SK-MEL-5 (cell line): ENCODE measurements at places on chromosomes 6 and 20. TPM values are rescaled to one million over a fixed set of nuclear protein-coding genes. Genes with fewer than 3 reads are reported as not detected.

DNA sequence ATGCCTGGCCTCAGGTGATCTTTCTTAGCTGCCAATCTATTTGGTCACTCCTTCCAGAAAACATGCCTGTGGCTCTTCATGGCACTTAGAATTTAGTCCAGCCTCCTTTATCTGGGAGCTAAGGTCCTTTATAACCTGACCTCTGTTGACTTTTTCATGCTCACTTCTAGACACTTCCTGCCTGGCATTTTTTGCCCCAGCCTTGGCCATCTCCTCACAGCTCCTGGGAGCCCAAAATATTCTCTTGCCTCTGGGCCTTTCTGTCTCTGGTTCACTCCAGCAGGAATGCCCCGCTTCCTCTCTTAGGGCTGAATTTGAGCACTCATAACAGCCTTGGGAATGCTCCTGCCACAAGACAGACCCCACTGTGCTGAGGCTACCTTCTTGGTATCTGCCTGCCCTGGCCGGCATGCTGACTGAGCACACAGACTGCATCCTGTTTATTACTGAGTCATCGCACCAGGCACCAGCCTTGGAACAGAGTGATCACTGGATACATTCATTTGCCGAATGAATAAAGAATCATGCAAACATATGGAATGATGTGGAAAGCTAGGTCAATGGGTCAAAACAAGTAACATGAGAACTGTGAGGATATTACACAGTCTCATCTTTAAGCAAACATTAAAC is 5.8 kb upstream of the EEF1E1 start:
- DNase-seq = peak; percentile 89

DNA sequence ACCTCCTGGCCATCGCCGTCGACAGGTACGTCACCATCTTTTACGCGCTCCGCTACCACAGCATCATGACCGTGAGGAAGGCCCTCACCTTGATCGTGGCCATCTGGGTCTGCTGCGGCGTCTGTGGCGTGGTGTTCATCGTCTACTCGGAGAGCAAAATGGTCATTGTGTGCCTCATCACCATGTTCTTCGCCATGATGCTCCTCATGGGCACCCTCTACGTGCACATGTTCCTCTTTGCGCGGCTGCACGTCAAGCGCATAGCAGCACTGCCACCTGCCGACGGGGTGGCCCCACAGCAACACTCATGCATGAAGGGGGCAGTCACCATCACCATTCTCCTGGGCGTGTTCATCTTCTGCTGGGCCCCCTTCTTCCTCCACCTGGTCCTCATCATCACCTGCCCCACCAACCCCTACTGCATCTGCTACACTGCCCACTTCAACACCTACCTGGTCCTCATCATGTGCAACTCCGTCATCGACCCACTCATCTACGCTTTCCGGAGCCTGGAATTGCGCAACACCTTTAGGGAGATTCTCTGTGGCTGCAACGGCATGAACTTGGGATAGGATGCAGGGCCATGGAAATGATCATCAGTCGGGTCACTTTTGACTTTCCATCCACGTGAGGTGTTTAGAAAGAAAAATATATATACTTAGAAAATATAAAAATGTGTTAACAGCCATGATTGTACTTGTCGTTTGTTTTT is 868 bp downstream of the MC3R start:
- DNase-seq = peak; percentile 56

DNA sequence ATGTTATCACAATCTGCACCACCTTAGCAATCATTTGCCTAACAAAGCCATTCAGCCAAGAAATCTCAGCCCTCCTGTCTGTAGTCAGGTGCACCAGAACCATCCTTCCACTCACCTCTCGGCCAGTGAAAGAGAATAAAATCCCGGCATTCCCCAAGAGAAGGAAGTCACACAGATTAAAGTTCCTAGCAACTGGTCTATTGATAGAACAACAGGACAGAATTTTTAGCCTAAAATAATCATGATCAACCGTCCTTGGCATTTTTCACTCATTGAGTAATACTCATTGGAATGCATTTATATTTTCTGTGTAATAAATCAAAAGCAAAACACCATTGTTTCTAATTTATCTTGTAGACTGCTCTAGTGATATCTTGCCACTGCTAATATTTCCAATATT is 85.7 kb upstream of the CDH4 start:
- no peak for DNase-seq

GRCh38 chr6:106094964-106095335 is 8.8 kb downstream of the PRDM1 start:
- no peak for DNase-seq

- peak; percentile 75 for DNase-seq
Measured at GRCh38 chr6:5174756-5175549, 85.8 kb downstream of the LYRM4 start.

DNA sequence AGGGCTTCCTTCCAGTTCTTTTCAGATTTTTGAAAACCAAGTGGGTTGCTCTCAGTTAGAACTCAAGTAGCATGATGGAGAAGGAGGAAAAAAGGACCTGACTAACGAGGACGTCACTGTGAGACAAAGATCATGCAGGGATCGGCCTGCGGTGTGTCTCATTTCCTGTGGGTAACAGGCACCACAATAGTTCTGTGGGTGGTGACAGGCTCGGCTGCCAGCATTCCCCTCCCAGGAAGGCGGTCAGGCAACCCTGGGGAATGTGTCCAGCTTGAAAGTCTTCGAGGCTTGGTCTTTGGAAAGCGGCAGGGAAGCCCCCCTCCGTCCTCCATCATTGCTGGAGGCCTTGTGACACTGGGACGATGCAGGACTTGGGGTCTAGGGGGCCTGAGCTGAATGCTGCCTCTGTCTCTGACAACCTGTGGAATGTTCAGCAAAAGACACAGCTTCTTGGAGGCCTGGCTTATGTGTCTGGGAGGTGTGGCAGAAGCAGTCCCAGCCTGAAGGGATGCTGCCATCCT is 121.0 kb downstream of the BCAS1 start:
- DNase-seq = peak; percentile 19

DNA sequence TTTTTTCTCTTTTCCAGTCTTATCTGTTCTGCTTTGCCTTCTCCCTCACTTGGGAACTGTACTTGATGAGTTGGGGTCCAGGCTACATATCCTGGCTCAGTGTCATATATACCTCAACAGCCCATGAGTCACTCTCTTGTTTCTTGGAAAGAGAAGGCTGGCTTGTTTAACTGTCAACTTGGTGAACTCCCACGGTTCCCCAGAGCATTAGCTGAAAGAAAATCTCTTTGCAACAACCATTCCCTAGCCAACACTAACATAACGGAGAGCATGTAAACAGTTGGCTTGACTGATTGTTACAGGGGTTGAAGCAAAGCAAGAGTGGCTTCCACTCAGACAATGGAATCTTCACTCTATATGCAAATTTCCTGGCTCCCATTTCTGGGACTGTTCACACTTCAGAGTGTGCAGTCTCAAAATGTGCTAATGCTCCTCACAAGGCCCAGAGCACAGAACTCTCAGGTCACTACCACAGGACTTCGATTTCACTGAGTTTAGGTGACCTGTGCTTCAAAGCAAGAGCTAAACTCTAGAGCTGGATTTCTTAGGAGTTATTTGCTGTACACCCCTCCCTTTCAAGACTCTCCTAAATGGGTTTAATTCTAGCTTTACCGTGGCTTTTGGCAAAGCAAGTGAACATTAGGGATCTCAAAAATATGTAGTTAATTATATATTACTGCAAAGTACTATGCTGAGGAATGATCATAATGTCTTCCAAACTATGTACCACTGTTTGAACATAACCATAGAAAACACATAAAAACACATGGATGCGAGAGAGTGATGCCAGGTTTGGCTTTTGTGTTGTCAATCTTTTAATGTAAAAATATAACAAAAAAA is 609.8 kb downstream of the RFPL4B start:
- peak; percentile 45 for DNase-seq

POU3F2 gene
- total RNA-seq = 6.3 and 6.9 TPM in 2 replicates

GRCh38 chr6:3292431-3293197 is 33.9 kb downstream of the PSMG4 start:
- no peak for DNase-seq

DNA sequence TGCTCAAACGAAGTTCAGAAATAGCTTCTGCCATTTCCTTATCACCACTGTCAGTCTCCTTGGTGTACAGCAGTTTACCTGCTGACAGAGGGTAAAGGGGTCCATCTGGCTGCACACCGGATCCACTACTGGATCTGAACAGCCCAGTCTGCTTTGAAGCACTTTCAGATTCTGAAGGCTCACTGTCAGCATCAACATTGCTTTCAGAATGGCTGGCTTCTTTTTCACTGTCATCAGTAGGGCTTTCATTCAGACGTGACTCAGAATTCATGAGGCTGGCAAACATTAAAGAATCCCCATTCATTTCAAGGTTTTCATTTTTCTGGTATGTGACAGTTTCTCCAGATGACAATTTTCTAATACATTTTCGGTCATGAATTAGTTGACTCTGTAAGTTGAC is 21.0 kb upstream of the PNISR start:
- DNase-seq = peak; percentile 48
